ENCODE measurements at places on chromosomes 4 and X.

DNA sequence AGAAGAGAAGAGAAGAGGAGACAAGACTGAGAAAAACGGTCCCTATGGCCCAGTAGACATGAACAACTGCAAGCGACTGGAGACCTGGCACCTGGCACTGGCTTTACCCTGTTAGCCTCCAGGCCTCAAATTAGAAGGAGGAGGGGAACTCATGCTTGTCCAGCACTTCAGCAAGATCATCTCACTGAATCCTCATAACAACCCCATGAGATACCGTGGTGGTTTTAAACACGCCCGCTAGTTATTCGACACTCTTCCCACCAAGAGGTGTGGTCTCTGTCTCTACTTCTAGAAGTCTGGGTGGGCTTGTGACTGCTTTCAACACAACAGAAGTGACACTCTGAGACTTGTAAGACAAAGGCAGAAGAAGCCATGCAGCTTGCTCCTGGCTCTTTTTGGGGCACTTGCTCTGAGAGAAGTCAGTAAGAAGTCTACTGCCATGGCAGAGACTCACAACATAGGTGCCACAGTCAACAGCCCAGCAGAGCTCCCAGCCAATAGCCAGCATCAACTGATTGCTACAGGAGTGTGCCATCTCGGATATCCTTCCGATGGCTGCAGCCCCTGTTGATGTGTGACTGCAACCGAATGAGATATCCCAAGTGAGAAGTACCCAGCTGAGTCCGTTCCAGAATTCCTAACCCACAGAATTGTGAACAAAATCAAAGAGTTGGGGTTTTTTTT lies 34.0 kb upstream of the BCOR start:
- no peak for DNase-seq

DNA sequence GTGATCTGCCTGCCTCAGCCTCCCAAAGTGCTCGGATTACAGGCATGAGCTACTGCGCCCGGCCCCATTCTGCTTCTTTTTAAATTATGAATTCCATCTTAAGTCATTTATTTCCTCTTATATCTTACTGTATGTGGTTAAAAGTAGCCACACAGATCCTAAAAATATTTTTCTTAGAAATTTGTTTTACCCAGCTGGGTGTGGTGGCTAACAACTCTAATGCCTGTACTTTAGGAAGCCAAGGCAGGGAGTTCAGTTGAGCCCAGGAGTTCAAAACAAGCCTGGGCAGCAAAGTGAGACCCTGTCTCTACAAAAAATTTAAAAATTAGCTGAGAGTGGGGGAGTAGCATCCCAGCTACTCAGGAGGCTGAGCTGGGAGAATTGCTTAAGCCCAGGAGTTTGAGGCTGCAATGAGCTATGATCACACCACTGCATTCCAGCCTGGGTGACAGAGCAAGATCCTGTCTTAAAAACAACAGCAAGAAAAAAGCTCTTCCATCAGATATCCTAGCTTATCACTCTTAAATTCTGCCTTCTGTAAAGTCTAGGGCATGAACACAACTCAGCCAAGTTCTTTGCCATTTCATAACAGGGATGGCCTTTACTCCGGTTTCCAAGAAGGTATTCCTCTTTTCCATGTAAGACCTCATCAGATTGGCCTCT lies 15.1 kb upstream of the AFF1 start:
- DNase-seq = no peak

DNA sequence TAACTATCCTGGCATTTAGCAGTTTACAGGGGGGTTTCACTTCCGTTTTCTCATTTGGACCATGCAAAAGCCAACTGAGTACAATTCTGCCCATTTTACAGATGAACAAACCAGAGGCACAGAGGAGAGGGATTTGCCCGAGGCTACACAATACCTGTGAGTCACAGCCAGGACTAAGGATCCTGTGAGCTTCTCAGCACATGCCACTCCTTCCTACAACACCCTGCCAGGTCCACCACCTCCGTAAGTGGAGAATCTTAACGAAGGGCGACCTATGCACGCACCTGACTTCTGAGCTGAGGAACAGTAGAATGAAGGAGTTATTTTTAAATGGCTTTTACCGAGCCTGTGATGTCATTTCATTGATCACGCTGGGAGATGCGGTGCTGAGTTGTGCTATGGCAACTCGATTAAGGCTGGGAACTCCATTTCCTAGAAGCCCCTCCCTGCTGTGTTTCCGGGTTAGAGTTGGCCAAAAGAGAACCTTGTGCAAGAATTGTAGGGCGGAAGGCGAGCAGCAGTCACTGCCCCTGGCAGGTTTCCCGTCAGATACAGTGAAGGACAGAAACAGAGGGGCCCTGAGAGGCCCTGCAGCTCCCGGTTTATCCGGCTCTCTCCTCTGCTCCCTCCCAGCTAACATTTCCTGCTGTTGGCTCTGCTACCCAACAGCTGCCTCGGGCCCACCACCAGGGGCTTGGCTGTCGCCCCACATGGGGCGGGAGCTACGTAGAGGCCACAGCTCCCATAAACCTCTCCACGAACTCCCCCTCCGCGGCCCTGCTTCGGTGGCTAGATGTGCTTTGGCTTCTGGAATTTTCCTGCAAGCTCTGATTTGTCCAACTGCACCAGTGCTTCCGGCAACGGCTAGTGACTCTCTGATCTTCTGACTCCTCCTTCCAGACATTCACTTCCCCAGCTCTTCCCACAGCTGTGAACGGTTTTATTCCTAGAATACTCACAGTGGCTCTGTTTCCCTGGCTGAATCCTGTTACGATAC lies 75.1 kb upstream of the USP9X start:
- peak; percentile 38 for DNase-seq

DNA sequence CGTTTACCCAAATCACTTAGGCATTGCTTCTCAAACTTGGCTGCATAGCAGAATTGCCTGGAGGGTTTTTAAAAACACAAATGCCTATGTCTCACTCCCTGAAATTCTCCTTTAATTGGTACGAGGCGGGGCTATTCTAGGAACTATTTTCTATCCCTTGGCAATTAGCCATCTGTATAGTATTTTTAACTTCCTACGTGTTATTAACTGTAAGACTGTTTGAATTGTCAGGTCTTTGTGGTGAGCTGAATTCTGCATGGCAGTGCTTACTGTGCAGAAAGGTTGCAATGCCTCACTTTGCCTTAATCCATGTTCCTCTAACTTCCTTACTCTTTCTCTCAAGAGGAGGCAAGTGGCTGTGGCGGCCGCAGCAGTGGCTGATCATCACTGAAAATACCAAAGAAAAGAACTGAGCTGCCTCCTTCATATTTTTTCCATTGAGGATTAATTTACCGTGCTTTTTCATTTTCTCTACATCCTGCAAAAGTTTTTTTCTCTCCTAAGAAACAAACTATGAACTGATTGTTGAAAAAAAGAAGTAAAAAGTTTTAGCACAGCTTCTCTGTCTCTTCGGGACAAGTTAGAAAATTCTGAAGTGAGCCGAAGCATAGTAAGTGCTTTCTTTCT lies at the start of gene SHROOM3:
Gene SHROOM3, plus strand, starts transcription at position 329 of the 627 bp plus-strand sequence. CDS start 824 bp downstream, outside the sequence.
- DNase-seq = no peak

- DNase-seq = no peak
Observed at GRCh38 chrX:46620505-46620904, 46.9 kb downstream of the CHST7 start.

Data from endothelial cell (in vitro differentiated cells).